Non-pigmented ciliary epithelial cell (primary cell): ENCODE measurements at places on chromosomes 16 and 17.

DNA sequence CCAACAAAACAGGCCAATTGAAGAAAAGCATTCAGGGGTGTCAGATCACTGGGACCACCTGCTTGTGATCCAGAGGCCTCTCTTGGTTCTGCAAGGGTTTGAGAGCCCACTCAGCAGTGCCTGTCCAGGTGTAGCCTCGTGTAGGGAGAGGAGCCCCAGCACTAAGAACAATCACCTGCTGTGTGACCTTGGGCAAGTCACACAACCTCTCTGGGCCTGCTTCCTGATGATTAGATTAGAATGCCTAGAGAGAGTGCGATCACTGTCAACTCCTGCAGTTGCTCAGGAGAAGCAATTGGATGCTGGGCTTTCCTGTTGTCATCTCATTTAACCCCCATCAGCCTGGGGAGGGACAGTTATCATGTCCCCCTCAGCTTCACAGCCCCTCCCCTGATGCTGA lies 10.2 kb downstream of the DLX3 start:
- no peak for DNase-seq

DNA sequence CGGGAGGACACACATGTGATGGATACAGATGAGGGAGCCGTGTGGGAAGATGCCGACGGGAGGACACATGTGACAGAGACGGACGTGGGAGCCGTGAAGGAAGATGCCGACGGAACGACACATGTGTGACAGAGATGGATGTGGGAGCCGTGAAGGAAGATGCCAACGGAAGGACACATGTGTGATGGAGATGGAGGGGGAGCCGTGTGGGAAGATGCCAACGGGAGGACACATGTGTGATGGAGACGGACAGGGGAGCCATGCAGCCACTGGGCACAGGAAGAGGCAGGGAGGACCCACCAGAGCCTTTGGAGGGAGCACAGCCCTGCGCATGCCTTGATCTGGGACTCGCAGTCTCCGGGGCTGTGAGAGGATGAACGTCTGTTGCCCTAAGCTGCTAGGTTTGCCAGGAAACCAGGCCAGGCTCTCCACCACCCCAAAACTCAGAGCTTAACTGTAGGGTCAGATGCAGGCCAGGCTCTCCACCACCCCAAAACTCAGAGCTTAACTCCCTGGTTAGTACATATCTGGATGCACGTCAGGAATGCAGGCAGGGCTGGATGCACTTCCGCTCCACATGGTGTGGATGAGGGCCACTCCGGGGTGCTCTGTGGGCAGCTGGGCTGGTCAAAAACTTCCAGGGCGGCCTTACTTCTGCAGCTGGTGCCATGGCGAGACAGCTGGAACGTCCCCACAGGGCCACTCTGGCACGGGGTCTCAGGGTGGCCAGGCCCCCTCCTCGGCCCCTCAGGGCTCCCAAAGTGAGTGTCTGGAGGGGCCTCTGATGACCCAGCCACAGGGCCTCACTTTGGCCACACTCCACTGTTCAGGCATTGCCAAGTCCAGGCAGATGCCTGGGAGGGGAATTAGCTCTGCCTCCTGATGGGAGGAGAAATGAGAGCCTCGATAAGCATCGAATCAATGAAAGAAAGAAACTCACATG lies 47.7 kb upstream of the ZNF469 start:
- DNase-seq, result no peak

DNA sequence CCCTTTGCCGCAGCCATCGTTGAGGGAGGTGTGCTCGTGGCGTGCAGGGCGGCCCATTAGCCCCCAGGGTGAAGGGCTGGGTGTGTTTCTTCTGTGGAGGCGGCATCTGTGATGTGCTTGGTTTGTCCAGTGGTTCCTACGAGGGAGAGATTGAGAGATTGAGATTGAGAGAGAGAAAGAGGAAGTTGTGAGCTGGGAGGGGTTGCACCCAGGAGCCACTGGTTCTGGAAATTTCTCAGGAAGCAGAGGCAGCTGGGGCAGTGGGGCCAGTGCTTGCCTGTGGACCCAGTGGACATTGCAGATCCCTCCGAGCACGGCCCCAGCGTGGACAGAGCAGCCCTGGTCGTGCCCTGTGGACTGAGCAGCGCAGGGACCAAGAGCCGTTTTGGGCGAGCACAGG lies 72.0 kb upstream of the ZNF750 start:
- DNase-seq, result no peak

- no peak for DNase-seq
These were observed 1.3 kb upstream of the HELZ start for GRCh38 chr17:67246403-67246652.

DNA sequence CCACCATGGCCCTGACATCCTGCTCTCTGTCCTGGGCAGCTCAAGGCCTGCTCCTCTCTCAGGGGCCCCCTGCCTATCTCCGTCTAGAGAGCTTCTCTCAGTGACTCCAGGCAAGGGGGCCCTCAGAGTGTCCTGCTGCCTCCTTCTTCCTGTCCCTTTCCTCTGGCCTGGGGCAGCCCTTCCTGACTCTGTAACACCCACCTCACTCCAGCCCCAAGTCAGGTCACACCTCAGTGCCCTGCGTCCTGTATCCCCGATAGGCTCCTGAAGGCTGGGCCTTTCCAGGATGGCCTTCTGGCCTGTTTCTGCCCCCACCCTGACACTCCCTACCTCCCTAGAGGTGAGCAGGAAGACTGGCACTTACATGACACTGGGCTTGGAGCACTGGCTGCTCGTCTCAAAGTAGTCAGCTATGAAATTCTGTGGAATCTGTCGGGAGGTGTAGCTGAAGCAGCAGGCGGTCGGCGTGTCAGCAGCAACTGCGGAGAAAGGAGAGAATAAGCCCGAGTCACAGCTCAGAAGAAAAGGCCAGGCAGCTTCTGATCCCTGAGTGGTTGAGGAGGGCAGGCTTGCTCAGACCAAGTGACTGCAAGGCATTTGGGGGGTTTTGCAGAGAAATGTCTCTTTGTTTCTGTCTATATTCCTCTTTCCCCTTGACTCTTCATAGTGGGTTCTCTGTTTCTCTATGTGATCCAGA lies 976 bp downstream of the CCL3L1 start:
- DNase-seq, result no peak
